Sigmoid colon (tissue), 7 donors: ENCODE measurements at places on chromosomes 2 and 18. TPM values are rescaled to one million over a fixed set of nuclear protein-coding genes. Genes with fewer than 3 reads are reported as not detected.

GRCh38 chr18:26457611-26458353 lies 90.6 kb downstream of the KCTD1 start:
- H3K27me3 ChIP-seq: no peaks in the 10 kb centered on the region
- no peaks in the 10 kb centered on the region for H3K4me1 ChIP-seq
- no peak overlapping the region for H3K27ac ChIP-seq
- no peak overlapping the region for H3K4me3 ChIP-seq
- no peak for DNase-seq

- peaks cover 9% of the 10 kb centered on the region for H3K4me1 ChIP-seq
- no peak overlapping the region for H3K4me3 ChIP-seq
- H3K36me3 ChIP-seq: peaks cover 26% of the 10 kb centered on the region
- no peak for DNase-seq
Measured at GRCh38 chr2:71556692-71557250, 103.4 kb downstream of the DYSF start.

- no peaks in the 10 kb centered on the region for H3K4me1 ChIP-seq
- peak overlapping the region; percentile 95 for H3K27ac ChIP-seq
- H3K27me3 ChIP-seq: no peaks in the 10 kb centered on the region
- no peaks in the 10 kb centered on the region for H3K36me3 ChIP-seq
- DNase-seq: peak; percentile 69
Measured at GRCh38 chr2:174485788-174486562, 854 bp downstream of the GPR155 start.

- no peak for DNase-seq
- H3K27ac ChIP-seq: no peak overlapping the region
- H3K27me3 ChIP-seq: no peaks in the 10 kb centered on the region
- H3K4me1 ChIP-seq: no peaks in the 10 kb centered on the region
- no peaks in the 10 kb centered on the region for H3K36me3 ChIP-seq
- H3K4me3 ChIP-seq: no peak overlapping the region
Measured at GRCh38 chr2:58479535-58480140, 238.5 kb upstream of the FANCL start.

DNA sequence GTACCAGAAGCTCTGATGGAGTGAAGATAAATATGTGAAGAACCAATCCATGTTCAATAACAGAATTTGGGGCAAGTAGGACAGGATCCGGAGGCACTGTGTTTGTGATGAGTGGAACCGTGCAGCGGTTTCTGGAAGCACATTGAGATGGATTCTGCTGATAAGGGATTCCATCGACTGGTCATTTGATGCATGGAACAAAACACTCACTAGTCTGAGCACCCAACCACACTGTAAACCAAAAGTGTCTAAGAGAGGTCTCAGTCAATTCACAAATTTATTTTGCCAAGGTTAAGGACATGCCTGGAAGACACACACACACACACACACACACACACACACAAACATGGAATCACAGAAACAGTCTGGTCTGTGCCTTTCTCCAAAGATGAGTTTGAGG lies 459.5 kb downstream of the FBXO15 start:
- H3K4me3 ChIP-seq: no peak overlapping the region
- H3K4me1 ChIP-seq: no peaks in the 10 kb centered on the region
- no peak for DNase-seq
- no peak overlapping the region for H3K27ac ChIP-seq
- H3K27me3 ChIP-seq: no peaks in the 10 kb centered on the region
- no peaks in the 10 kb centered on the region for H3K36me3 ChIP-seq

DNA sequence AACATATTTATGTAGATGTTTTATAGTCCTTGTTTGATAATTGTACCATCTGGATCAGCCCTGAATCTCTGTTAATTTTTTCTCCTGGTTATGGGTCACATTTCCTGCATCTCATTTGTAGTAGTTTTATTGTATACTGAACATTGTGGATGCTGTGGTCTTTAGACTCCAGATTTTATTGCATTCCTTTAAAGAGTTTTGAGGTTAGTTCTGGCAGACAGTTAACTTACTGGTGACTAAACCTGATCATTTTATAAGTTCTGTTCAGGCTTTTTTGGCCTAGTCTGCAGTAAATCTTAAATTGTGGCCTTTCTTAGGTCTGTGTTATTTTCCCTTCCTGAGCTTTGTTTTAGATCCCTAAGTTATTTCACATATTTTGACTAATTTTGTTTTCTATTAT lies 84.3 kb downstream of the FANCL start:
- H3K4me1 ChIP-seq: no peaks in the 10 kb centered on the region
- H3K27ac ChIP-seq: no peak overlapping the region
- DNase-seq: no peak

GRCh38 chr2:233928594-233929351 lies 11.6 kb downstream of the TRPM8 start:
- DNase-seq: no peak
- H3K27ac ChIP-seq: no peak overlapping the region
- no peaks in the 10 kb centered on the region for H3K27me3 ChIP-seq
- H3K4me1 ChIP-seq: no peaks in the 10 kb centered on the region
- no peak overlapping the region for H3K4me3 ChIP-seq
- no peaks in the 10 kb centered on the region for H3K36me3 ChIP-seq

DNA sequence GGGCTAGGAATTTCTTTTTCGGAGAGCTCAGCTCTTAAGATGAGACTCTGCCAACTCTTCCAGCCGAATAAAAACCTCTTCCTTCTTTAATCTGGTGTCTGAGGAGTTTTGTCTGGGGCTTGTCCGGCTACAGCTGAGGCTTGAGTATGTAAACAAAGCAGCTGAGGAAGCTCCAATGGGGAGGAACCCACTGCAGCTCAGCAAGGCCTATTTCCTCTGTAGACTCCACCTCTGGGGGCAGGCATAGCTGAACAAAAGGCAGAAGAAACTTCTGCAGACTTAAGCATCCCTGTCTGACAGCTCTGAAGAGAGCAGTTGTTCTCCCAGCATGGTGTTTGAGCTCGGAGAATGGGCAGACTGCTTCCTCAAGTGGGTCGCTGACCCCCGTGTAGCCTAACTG lies 838.7 kb downstream of the CCDC85A start:
- H3K4me1 ChIP-seq: no peaks in the 10 kb centered on the region
- H3K36me3 ChIP-seq: no peaks in the 10 kb centered on the region
- no peak overlapping the region for H3K4me3 ChIP-seq
- no peak for DNase-seq
- H3K27me3 ChIP-seq: no peaks in the 10 kb centered on the region

DNA sequence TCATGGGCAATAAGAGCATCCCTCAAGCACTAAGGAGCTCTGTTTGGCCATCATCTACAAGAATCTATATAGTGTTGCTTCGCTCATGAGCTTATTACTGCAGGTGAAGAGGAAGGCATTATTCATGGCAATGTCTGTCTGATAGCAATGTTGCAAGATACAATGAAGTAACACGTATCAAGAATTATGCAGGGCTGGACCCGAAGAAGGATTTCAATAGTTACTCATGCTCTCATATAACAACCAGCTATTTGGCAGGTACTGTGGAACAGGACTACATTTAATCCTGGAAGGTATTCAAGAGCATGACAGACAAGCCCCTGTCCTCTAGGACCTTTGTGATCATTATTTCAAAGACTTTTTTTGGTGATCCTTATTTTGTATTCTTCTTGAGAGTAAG lies 109.6 kb downstream of the LAMA3 start:
- DNase-seq: no peak
- H3K27me3 ChIP-seq: no peaks in the 10 kb centered on the region
- no peak overlapping the region for H3K4me3 ChIP-seq
- H3K27ac ChIP-seq: no peak overlapping the region
- no peaks in the 10 kb centered on the region for H3K36me3 ChIP-seq

- no peak for DNase-seq
- H3K4me1 ChIP-seq: peaks cover 59% of the 10 kb centered on the region
- no peaks in the 10 kb centered on the region for H3K36me3 ChIP-seq
- H3K4me3 ChIP-seq: no peak overlapping the region
- H3K27me3 ChIP-seq: no peaks in the 10 kb centered on the region
Measured at GRCh38 chr2:162071001-162071400, 3.0 kb downstream of the DPP4 start.

GRCh38 chr2:178377046-178377445 lies 73.9 kb downstream of the PRKRA start:
- no peaks in the 10 kb centered on the region for H3K4me1 ChIP-seq
- no peak for DNase-seq
- no peak overlapping the region for H3K4me3 ChIP-seq

GRCh38 chr2:240768216-240768615 lies 51.8 kb downstream of the KIF1A start:
- H3K4me1 ChIP-seq: no peaks in the 10 kb centered on the region
- no peaks in the 10 kb centered on the region for H3K36me3 ChIP-seq
- DNase-seq: no peak

DNA sequence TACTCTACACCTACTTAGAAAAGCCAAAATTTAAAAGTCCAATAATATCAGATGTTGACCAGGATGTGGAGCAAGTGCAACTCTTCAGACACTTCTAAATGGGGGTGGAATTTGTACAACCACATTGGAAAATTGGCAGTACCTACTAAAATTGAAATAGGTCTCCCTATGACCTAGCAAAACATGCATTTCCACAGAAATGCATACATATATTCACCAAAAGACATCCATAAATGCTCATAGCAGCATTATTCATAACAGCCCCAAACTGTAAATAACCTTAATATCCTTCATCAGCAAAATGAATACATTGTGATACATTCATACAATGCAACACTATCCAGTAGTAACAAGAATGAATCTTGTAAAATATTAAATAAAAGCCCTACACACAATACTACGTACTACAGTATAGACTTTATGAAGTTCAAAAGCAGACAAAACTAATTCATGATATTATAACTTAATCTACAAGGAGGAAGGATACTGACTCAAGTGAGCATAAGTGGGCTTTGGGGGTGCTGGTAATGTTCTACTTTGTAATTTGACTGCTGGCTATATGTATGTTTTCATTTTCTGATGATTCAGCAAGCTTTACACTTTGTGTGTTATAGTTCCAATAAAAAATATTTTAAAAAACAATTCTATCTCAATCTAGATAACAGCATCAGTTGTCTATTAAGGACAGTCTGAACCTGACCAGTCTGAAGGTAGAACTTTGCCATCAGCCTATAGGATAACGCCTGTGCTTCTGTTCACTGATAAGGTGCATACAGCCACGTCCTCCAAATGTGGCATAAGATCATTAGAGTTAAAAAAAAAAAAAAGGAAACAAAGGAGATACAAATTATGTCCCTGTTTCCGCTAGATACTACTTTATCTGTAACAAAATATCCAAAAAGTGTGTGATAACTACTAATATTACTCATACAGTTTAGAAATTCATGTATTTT lies 6.6 kb upstream of the TNFRSF11A start:
- no peak for DNase-seq
- peaks cover 5% of the 10 kb centered on the region for H3K27me3 ChIP-seq
- no peak overlapping the region for H3K4me3 ChIP-seq
- H3K27ac ChIP-seq: no peak overlapping the region
- no peaks in the 10 kb centered on the region for H3K36me3 ChIP-seq
- no peaks in the 10 kb centered on the region for H3K4me1 ChIP-seq

- no peaks in the 10 kb centered on the region for H3K4me1 ChIP-seq
- H3K4me3 ChIP-seq: no peak overlapping the region
- H3K27me3 ChIP-seq: no peaks in the 10 kb centered on the region
- H3K36me3 ChIP-seq: no peaks in the 10 kb centered on the region
Measured at GRCh38 chr18:69220529-69220928, 180.2 kb upstream of the DOK6 start.

DNA sequence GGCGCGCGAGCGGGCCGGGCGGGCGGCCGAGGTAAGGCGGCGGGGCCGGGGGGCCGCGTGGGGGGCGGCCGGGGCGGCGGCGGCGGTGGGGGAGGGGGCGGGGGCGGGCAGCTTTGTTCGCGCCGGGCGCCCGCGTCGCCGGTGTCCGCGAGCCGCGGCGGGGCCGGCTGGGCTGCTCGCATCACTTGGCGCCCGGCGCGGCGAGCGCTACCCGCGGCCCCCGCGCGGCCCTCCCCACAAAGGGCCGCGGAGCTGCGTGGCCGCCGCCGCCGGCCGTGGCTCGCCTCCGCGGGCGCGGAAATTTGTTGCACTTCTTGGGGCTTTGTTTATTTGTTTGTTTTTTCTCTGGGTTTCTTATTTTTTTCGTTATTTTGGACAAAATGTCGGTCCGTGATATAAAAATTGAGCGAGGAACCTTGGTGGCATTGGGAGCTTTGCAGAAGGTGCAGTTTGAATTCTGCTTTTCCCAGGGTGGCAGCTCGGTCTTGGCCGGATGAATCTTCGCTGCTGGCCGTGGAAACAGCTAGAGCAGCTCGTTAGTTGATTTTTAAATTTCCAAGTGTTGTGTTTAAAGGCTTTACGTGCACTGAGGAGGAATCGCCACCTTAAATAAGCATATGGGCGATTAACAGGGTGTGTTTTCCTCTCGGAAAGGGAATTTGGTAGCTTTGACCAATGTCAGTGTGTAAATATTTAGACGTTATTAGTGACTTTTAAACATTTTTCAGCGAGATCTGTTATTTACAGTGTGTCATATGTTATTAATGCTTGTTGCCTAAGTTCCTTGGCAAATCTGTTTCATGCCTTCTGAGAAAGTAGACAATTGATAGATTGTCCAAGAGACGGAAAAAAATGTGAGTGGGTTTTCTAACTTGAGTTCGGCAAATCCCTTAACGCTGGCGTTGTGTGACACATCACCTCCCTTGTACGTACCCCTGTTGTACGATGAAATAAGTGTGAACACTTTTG lies 822 bp downstream of the UBE2E3 start:
- H3K27me3 ChIP-seq: no peaks in the 10 kb centered on the region
- peak overlapping the region; percentile 56 for H3K4me3 ChIP-seq
- no peaks in the 10 kb centered on the region for H3K36me3 ChIP-seq
- DNase-seq: peak; percentile 59

DNA sequence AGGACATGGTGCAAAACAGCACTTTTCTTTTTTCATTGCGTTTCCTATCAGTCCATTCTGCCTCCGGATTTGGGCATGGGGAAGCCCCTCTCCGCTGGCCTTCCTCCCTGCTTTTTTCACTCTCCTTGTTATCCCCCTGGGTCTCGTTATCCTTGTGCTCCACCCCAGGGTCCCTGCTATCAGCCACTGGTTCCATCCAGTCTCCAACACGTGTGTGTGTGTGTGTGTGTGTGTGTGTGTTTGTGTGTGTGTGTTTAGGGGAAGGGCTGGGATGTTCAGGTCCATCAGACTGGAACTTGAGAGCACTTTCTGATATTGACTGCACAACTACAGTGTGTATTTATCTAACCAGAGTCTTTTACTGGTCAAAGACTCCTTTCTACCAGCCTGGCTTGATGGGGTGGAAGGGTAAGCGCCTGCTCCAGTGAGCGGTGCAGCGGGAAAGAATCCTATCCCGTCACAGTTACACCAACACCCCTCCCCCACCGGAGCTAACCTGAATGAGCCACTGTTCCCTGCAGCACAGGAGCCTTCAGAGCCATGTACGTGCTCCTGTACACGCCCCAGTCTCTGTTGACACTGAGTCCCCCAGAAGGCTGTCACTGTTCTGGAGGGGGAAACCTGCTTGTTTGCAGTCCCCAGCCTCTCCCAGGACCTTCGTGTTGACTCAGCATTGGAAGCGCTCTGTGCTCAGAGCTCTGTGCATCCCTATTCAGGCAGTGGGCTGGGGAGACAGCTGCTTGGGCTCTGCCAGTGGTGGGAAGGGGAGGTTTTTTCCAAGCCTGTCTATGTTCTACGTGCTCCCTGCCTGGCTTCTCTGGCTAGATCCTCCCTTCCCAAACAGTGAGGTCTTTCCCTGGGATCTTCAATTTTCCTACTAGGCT lies 4.6 kb downstream of the INHA start:
- H3K4me3 ChIP-seq: no peak overlapping the region
- H3K27ac ChIP-seq: no peak overlapping the region
- no peaks in the 10 kb centered on the region for H3K27me3 ChIP-seq

- no peaks in the 10 kb centered on the region for H3K36me3 ChIP-seq
- DNase-seq: no peak
- H3K27ac ChIP-seq: no peak overlapping the region
- H3K4me1 ChIP-seq: no peaks in the 10 kb centered on the region
- no peak overlapping the region for H3K4me3 ChIP-seq
Measured at GRCh38 chr18:11040823-11041656, 108.3 kb downstream of the PIEZO2 start.

PCARE gene
- total RNA-seq: not detected

REG3A gene
- not detected for total RNA-seq

DES gene
- 7,366 TPM for total RNA-seq

SAG gene
- total RNA-seq: not detected

ARHGAP15 gene
- 10.0 TPM for total RNA-seq

OSR1 gene
- 22.8 TPM for total RNA-seq
